RPMI7951 (cell line): ENCODE measurements at places on chromosomes 4 and X.

DNA sequence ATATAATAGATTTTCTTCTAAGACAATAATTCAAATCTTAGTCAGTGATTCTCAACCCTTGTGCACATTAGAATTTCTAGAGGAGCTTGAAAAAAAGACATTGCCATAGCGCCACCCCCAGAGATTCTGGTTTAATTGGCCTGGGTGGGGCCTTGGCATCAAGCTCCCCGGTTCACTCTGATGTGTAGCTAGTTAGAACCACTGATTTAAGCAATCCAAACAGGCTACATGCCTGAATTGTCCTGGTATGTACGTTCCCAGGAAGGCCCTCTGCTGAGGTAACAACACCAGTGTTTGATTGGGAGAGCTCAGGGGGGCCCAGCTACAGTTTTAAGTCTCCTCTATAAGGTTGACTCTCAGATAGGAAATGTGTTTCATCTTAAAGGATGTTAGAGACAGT, 1.3 kb upstream of the ATP10D start:
- DNase-seq: no peak

DNA sequence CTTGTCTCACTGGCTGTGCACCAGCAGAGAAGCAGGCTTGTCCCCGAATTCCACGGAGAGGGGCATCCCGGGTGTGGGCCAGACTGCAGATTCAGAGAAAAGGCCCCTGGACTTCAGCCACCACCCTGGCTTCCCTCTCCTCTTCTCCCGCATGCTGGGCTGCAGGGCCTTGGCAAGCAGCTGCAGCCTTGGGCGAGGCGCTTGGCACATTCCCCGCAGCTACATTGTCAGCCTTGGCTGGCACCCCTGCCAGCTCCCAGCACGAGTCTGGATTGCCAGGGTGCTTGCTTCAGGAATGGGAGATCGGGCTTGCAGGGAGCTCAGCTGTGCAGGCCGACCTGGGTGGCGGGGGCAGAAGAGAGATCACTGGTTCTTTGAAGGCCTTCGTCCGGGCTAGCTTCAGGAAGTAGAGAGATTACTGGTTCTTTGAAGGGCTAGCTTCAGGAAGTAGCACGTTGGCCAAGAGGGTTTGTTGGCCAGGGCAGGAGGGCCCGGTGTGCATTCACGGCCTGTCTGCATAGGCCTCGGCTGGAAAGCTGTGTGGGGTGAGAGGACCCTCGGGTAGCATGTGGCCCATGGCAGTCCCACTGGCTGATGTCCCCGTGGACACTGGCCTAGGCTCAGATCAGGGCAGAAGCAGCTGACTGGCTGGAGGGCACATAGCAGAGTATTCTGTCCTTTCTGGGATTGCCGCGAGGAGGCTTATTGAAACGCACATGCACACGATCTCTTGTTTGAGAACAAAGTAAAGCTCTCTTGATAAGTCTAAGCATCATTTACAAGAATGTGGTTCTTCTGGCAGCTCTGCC, 2.7 kb downstream of the ABCD1 start:
- no peak for DNase-seq

DNA sequence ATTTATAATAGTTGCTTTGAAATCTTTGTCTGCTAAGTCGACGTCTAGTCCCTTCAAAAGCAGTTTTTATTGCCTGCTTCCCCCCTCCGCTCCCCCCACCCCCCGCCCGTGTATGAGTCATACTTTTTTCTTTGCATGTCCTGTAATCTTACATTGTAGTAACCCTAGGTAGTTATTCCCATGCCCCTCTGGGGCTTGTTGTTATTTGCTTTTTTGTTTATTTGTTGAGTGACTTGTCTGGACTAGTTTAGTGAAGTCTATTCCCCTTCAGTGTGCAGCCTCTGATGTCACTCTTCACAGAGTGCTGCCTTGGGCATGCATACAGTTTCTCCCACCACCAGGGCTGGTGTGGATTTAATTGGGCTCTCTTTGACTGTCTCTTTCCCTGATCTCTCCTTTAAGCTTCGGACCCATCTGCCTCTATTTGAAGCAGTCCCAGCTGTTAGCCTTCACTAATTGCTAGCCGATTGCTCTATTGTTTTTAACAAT, 86.2 kb downstream of the PPEF1 start:
- DNase-seq: peak; percentile 6

GRCh38 chr4:167715176-167715575, 377.2 kb upstream of the ANXA10 start:
- DNase-seq: no peak

DNA sequence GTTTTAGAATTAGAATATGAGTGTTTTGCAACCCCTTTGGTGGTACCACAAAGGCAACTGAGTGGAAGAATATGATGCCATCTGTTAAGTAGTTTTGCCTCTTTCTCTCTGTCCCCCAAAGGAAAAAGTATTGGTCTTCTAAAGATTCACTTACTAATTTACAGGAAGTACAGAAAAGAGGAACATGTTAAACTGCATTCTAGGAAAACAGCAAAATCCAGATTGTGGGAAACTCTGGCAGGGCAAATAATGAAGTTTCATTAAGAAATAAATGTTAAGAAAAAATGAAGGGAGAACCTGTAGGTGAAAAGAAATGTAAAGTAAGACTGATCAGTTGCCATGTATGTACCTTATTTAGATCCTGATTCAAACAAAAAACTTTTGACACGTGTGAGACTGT, 39.3 kb downstream of the NSUN7 start:
- DNase-seq: no peak

DNA sequence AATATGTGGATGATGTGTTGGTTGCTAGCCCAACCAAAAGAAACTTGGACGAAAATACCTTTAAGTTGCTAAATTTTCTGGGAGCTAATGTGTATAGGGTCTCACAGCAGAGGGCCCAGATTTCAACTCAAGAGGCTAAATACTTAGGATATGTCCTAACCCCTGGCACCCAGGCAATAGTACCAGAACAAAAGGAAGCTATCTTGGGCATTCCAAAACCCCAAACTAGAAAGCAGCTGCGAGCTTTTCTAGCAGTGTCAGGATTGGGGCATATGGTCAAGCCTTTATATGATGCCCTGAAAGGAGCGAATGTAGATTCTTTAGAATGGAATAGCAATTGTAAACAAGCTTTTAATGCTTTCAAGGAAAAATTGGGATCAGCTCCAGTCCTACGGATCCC, 10.6 kb downstream of the CXCL2 start:
- DNase-seq: no peak

GRCh38 chr4:169649545-169650226, 29.3 kb downstream of the CLCN3 start:
- no peak for DNase-seq

- DNase-seq: peak; percentile 87
These were observed 354.9 kb downstream of the DHRSX start for GRCh38 chrX:2145692-2146367.
